ENCODE measurements at places on chromosomes 4 and X. TPM values are rescaled to one million over a fixed set of nuclear protein-coding genes. Genes with fewer than 3 reads are reported as not detected.

FHIP1A gene
- 2.8 TPM for total RNA-seq

SCML1 gene
- total RNA-seq = 16.0 TPM

HSPA4L gene
- 17.7 TPM for total RNA-seq

MAP3K15 gene
- total RNA-seq = 0.16 TPM

GRCh38 chr4:780716-781492 is 45.0 kb downstream of the CPLX1 start:
- H3K36me3 ChIP-seq = peaks cover 2% of the 10 kb centered on the region
- no peaks in the 10 kb centered on the region for H3K27me3 ChIP-seq
- peak overlapping the region; percentile 78 for H3K27ac ChIP-seq
- peaks cover 2% of the 10 kb centered on the region for H3K4me1 ChIP-seq
- H3K4me3 ChIP-seq = peak overlapping the region; percentile 75

- no peaks in the 10 kb centered on the region for H3K27me3 ChIP-seq
- no peak for DNase-seq
- H3K36me3 ChIP-seq = no peaks in the 10 kb centered on the region
- no peak overlapping the region for H3K27ac ChIP-seq
- no peak overlapping the region for H3K4me3 ChIP-seq
Observed at GRCh38 chrX:10931976-10932375, 179.2 kb upstream of the HCCS start.

DNA sequence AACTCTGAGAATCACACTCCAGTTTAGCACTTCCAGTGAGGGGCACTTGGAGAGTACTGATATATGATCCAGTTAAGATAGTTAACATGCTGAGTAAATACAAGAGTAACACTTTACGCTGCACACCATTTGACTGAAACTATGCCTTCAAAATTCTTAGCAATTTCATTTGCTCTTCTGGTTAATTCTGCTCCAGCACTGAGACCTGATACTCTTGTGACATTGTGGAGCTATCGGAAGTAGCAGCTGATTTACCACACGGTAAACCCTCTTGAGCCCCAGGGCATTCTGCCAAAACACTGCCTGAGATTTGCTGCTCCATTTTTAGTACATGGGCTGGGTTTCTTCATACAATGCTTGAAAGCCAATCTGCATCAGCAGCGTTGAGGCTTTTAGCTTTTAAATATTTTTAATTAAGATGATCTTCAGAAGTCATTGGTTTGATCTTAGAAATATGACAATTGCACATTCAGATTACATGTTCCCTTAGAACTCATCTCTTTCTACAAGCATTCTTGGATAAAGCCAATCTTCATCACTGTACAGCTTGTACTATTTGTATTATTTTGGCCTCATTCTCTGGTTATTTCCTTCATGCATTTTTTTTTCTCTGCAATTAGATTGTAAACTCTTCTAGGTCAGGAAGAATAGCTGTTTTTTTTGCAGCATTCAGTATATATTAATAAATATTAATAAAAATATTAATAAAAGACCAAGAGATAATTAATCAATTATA is 67.8 kb upstream of the ETNPPL start:
- H3K4me3 ChIP-seq = no peak overlapping the region
- no peaks in the 10 kb centered on the region for H3K27me3 ChIP-seq
- no peak overlapping the region for H3K27ac ChIP-seq

- no peak overlapping the region for H3K4me3 ChIP-seq
- no peaks in the 10 kb centered on the region for H3K36me3 ChIP-seq
- no peak overlapping the region for H3K27ac ChIP-seq
- H3K4me1 ChIP-seq = no peaks in the 10 kb centered on the region
Observed at GRCh38 chrX:71178908-71179307, 34.3 kb downstream of the NLGN3 start.

GRCh38 chrX:31590581-31591114 is 518.8 kb upstream of the FTHL17 start:
- no peak overlapping the region for H3K4me3 ChIP-seq
- DNase-seq = no peak
- H3K4me1 ChIP-seq = no peaks in the 10 kb centered on the region
- no peaks in the 10 kb centered on the region for H3K27me3 ChIP-seq
- no peak overlapping the region for H3K27ac ChIP-seq
- no peaks in the 10 kb centered on the region for H3K36me3 ChIP-seq

- H3K4me3 ChIP-seq = no peak overlapping the region
- H3K4me1 ChIP-seq = no peaks in the 10 kb centered on the region
- no peaks in the 10 kb centered on the region for H3K27me3 ChIP-seq
- H3K27ac ChIP-seq = no peak overlapping the region
- DNase-seq = no peak
- no peaks in the 10 kb centered on the region for H3K36me3 ChIP-seq
Observed at GRCh38 chr4:100631281-100631968, 113.6 kb upstream of the EMCN start.

DNA sequence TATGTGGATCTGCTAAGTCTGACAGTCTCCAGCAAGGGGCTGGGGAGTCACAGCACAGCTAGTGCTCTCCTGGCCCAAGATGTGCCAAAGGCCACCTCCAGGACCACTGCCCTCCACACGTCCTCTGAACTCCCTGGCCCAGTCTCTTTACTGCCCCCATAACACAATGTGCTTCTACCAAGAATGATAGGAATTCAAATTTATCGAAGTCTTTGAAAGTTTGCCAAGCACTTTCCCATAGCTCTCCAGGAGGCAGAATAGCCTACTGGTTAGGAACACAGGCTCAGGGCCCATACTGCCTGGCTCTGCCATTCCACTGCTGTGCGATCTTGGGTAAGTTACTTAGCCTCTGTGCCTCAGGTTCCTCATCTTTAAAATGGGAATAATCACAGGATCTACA is 86.7 kb downstream of the NHSL2 start:
- H3K36me3 ChIP-seq = no peaks in the 10 kb centered on the region
- no peak for DNase-seq
- H3K4me3 ChIP-seq = no peak overlapping the region
- no peak overlapping the region for H3K27ac ChIP-seq
- no peaks in the 10 kb centered on the region for H3K27me3 ChIP-seq
- H3K4me1 ChIP-seq = no peaks in the 10 kb centered on the region

GRCh38 chrX:56253832-56254703 is 21.9 kb downstream of the KLF8 start:
- H3K27me3 ChIP-seq = no peaks in the 10 kb centered on the region
- DNase-seq = no peak
- peaks cover 2% of the 10 kb centered on the region for H3K36me3 ChIP-seq
- no peak overlapping the region for H3K27ac ChIP-seq
- H3K4me1 ChIP-seq = no peaks in the 10 kb centered on the region

GRCh38 chrX:124548571-124548970 is 202.2 kb downstream of the SH2D1A start:
- DNase-seq = no peak
- no peak overlapping the region for H3K27ac ChIP-seq
- no peak overlapping the region for H3K4me3 ChIP-seq
- no peaks in the 10 kb centered on the region for H3K27me3 ChIP-seq
- H3K36me3 ChIP-seq = no peaks in the 10 kb centered on the region

DNA sequence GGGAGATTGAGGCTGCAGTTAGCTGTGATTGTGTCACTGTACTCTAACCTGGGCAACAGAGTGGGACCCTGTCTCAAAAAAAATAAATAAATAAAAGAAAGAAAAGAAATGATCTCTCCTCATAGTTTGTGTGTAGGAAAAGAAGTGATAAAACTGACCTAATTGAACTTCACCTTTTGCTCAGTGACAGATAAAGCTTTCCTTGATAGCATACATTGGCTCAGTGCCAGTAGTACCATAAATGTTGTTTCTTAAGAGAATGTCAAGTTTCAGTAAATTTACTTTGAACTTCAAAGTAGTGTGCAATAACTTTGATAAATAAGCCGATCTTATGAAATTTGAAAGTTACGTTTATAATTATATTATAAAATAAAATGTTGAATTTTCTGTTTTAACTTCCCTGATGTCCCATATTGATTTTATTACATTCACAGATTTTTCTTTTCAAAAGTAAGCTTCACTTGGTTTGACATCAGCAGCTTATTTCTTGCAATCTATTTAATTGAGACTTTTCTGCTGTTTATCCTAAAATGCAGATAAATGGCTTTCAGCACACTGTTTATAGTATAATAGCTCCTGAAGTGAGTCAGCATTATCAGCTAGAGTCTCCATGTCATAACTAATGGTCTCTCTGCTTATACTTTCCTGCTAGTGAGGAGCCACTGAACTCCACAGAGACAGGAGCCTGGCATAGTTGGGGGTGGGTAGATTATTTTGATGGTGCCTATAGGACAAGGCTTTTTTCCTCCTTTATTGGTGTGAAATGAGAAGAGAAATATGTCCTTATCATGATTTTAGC is 330.1 kb downstream of the BMPR1B start:
- no peak overlapping the region for H3K27ac ChIP-seq
- no peaks in the 10 kb centered on the region for H3K4me1 ChIP-seq
- H3K4me3 ChIP-seq = no peak overlapping the region
- DNase-seq = no peak

GRCh38 chr4:2804449-2804972 is 11.6 kb downstream of the SH3BP2 start:
- peak; percentile 46 for DNase-seq
- H3K27me3 ChIP-seq = no peaks in the 10 kb centered on the region
- no peaks in the 10 kb centered on the region for H3K4me1 ChIP-seq
- no peak overlapping the region for H3K27ac ChIP-seq
- no peak overlapping the region for H3K4me3 ChIP-seq
- no peaks in the 10 kb centered on the region for H3K36me3 ChIP-seq

GRCh38 chr4:162506253-162506652 is 342.5 kb upstream of the FSTL5 start:
- H3K4me3 ChIP-seq = no peak overlapping the region
- no peaks in the 10 kb centered on the region for H3K27me3 ChIP-seq
- H3K4me1 ChIP-seq = no peaks in the 10 kb centered on the region
- DNase-seq = no peak
- H3K36me3 ChIP-seq = no peaks in the 10 kb centered on the region

All from aorta (tissue), 5 donors.